ENCODE measurements at places on chromosomes 1 and 21. TPM values are rescaled to one million over a fixed set of nuclear protein-coding genes. Genes with fewer than 3 reads are reported as not detected.

Gene PKNOX1
- total RNA-seq, result 18.6 TPM

Gene BMP8B
- total RNA-seq, result 0.41 TPM

Gene OR2T2
- total RNA-seq, result not detected

Gene ALG14
- 0.74 TPM for total RNA-seq

Measured in naive thymus-derived CD8-positive, alpha-beta T cell (primary cell).